Astrocyte (in vitro differentiated cells and primary cell): ENCODE measurements at places on chromosomes 3 and 15. TPM values are rescaled to one million over a fixed set of nuclear protein-coding genes. Genes with fewer than 3 reads are reported as not detected.

DNA sequence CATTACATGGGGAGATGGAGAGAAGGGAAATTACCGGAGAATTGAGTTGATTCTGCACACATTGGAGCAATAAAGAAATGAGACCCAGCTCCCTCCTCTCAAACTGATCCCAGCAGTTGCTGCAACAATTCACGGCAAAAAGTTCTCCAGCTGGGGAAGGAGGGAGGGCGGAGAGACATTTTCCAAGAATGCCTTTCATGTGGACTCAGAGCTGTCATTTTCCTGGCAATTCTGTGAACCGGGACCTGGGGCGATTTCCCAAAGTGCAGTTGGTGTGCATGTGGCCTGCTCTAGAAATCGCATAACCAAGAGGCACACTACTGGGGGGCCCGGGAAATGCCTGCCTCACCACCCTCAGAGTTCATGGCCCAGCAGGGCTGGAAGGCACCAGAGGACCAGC lies 48.7 kb upstream of the IREB2 start:
- DNase-seq, result no peak

IL16 gene
- total RNA-seq, result 0.24 and 0.36 TPM in 2 replicates

UMPS gene
- 25.4 and 38.3 TPM in 2 replicates for total RNA-seq

DNA sequence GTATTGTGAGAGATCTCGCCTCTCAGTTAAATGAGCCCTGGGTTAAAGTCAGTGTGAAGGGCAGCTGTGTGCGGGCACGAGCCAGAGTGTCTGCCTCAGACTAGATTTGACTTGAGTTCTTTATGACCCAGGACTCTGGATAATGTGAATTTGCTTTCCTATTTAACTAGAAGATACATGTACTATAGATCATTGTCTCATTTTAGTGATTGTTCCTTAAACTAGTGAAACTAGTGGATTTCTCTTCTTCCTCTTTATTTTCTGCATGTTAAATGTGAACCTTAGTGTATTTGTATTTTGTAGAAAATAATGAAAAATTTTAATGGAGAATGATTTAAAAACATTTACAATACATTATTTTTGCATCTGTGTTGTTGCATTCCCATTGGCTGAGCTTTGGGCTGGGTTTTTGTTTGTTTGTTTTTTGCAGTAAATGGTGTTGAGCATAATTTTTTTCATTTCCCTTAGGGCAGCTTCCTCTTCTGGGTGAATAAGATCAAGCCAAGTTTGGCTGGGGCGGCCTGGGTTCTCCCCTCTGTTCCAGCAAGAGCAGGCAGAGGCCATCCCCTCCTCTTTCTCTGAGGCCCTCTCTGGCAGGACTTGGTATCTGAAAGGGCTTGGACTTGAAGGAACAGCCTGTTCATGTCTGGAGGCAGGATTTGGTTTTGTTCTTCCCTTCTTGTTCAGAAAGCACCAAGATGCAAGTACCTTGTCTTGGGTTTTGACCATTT lies 15.0 kb downstream of the GCSAM start:
- no peak for DNase-seq

NRROS gene
- not detected in 2 replicates for total RNA-seq

CTDSPL gene
- 32.9 and 37.9 TPM in 2 replicates for total RNA-seq

DNA sequence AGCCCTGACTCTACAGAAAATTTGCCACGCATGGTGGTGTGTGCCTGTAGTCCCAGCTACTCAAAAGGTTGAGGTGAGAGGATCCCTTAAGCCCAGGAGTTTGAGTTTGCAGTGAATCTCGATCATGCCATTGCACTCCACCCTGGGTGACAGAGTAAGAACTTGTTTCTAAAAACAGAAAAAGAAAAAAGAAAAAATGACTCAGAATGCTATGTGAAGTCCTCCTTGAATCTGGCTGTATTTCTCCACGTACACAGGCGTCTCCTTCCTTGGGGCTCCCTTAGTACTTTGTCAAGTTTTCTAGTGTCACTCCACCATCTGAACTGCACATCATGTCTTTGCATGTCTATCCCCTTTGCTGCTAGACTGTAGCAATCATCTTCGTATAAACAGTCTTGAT lies 104.4 kb downstream of the LMLN start:
- DNase-seq, result no peak

DNA sequence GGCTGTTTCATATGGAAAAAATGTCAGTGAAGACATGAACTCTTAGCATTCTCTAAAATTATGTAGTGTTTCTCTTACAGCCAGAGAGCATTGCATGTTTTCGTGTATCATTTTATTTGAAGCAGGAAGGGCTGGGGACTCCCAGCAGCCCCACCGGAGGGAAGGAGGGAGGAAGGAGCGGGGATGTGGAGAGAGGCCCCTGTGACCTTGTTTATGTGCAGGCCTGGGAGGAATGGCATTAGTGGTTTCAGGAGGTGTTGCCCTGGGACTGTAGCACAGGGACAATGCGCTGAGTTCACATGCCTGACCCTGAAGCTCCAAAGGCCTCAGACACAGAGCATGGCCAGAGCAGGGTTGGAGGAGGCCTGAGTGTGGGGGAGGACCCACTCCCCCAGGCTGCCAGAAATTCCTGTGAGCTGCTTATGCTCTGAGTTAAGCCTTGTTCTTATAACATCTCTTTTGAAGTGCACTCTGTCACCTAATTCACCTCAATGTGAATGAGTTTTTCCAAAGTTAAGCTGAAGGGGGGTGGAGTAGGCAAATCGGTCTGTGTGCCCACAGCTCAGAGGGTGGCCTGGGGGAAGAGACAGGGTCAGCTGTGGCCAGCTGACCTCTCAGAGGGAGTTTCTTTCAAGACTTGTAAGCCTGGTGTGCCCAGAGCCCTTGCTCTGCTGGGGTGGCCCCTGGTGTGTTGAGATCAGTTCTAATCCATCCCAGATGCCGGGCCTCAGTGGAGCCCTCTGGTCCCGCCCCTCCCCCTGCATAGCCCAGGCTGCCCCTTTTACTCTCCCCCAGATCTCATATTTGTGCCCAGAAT lies 3.9 kb upstream of the RNU6-1 start:
- peak; percentile 51 for DNase-seq

- no peak for DNase-seq
Measured at GRCh38 chr15:61041886-61042285, 187.2 kb downstream of the RORA start.

DNA sequence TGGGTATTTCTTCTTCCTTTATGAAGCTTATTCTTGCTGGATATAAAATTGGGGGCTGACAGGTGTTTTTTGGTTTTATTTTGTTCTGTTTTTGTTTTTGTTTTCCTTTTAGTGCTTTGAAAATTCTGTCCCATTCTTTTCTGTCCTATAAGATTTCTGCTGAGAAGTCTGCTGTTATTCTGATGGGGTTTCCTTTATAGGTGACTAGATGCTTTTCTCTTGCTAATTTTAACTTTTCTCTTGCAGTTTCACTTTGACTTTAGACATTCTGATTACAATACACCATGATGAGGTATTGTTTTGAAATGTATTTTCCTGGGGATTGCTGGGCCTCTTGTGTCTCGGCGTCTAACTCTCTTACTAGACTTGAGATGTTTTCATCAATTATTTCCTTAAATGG lies 22.8 kb downstream of the TTC14 start:
- DNase-seq, result no peak

- peak; percentile 94 for DNase-seq
Measured at GRCh38 chr3:8460815-8461456, 40.7 kb upstream of the LMCD1 start.

GRCh38 chr3:189787632-189788031 lies 156.4 kb downstream of the TP63 start:
- DNase-seq, result peak; percentile 32

GRCh38 chr3:135143474-135143873 lies 348.4 kb downstream of the EPHB1 start:
- DNase-seq, result no peak

- DNase-seq, result no peak
Measured at GRCh38 chr3:134598763-134599545, 51.9 kb downstream of the KY start.

GRCh38 chr3:193248848-193249468 lies 7.9 kb downstream of the PLAAT1 start:
- DNase-seq, result no peak

GRCh38 chr15:68298882-68299381 lies 21.4 kb downstream of the FEM1B start:
- no peak for DNase-seq

GRCh38 chr3:46903341-46904302 lies 26.1 kb downstream of the PTH1R start:
- peak; percentile 41 for DNase-seq

- DNase-seq, result peak; percentile 37
Measured at GRCh38 chr3:149662240-149662887, 4.5 kb upstream of the WWTR1 start.

- DNase-seq, result no peak
Measured at GRCh38 chr15:57651445-57651844, 55.1 kb upstream of the POLR2M start.

DNA sequence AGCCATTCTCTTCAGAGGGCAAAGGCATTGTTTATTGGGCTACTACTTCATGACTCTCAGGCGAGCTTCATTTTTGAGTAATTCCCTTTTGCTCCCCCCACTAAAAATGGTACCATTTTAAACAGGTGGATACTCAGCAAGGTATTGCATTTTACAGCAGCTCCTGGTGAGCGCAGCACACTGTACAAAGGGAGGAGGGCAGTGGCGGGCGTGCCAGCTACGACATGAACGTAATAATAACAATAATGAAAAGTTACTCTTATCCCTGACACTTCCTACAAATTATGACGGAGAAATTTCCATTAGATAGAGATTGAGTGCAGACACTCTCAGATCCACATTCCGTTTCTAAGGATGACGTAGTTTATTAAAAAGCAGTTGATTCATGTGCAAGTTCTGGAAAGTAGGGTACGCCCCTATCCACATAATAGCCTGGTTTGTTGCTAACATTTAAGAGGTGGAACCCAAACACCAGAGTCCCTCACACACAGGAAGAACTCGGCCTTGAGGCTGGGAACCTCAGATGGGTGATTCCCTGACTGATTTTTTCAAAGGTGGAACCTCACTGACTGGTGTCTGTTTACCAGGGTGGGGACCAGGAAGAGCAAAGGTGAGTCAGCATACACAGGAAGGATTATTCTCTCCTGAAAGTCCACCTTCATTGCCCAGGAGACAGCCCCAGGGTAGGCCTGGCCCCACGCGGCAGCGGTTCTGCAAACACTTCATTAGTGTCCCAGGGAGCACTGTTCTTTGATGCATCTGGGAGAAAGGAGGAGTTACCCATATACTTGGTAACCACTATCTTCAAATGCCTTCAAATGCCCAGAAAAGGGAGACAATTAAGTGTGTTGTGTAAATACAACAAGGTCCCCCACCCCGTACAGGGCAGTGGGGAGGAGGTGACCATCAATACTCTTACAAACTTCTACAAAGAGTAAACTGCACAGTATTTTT lies 69.9 kb downstream of the LDHAL6B start:
- DNase-seq, result no peak
